Substantia nigra (tissue), 51 donors: ENCODE measurements at places on chromosomes 12 and 14.
A peak's percentile ranks its signal among the peaks of the same experiment; 100 is the strongest.

- DNase-seq = no peak
These were observed 161.3 kb downstream of the RPL10L start for GRCh38 chr14:46490238-46490685.

GRCh38 chr12:50084775-50085614 lies at the start of gene SMARCD1:
SMARCD1 (plus strand) TSS chr12:50085342; CDS start chr12:50085370, 28 bp downstream.
- DNase-seq = peak; percentile 92

DNA sequence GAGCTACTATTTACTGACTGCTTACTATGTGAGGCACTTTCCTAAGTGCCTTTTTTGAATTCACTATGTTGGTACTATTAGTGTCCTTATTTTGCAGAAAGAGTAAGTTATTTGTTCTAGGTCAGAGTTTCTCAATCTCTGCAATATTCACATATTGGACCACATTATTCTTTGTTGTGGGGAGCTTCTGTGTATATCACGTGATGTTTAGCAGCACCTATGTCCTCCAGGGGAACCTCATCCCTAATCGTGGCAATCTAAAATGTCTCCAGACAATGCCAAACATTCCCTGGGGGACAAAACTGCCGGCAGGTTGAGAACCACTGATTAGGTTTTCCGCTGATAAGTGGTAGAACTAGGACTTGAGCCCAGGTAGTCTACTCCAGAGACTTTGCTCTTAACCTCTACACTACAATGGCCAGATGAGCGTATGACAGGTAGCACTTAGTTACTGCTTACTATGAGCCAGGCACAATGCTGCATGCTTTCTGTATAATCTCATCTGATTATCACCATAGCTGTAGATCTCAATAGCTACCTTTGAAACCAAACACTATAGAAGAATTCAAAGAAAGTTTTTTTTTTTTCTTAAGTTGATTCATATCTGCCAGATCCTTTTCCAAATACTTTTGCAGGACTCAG lies 38.9 kb downstream of the NELL2 start:
- no peak for DNase-seq

- DNase-seq = no peak
These were observed 12.5 kb upstream of the GALNT6 start for GRCh38 chr12:51403681-51404136.

DNA sequence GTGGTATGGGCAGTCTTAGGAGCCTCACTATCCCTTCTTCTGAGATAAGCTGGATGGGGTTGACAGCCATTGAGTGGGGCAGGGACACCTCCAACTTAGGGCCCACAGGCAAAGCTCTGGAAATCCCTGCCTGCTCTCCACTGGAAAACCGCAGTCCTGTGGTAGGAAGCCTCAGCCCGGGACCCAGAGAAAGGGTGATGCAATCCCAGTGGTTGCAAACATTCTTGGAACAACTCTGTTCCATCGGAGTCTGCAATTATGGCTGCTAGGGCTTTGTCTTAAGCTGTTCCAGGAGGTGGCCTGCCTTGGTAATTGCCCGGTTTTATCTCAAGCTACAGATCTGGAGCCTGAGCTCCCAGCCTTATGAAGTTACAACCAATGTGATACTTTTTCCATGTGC lies 133.4 kb downstream of the DICER1 start:
- DNase-seq = no peak

- no peak for DNase-seq
These were observed 15.5 kb downstream of the TRMT5 start for GRCh38 chr14:60965402-60965801.

- DNase-seq = no peak
These were observed 444.3 kb upstream of the RGS6 start for GRCh38 chr14:71487941-71488340.

- DNase-seq = no peak
These were observed 9.9 kb upstream of the FICD start for GRCh38 chr12:108505129-108505528.

DNA sequence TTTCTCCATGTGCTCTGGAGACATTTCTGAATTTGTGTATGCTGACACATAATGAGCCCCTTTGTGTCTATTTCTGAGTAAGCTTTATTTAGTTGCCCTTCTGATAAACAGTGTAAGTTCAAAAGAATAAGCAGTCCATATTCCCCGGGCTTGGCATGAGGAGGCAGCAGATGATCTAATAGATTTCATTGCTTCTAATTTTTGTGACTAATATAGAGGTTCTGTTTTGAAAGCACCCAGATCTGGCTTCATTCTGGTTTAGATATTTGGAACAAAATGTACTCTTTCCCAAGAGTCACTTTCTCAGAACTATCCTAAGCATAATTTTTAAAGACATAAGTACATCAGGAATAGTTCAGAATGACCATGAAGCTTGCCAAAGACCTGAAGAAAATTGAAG lies 290.9 kb downstream of the BTG1 start:
- no peak for DNase-seq

GRCh38 chr12:110074089-110074488 lies 25.8 kb upstream of the C12orf76 start:
- peak; percentile 41 for DNase-seq

DNA sequence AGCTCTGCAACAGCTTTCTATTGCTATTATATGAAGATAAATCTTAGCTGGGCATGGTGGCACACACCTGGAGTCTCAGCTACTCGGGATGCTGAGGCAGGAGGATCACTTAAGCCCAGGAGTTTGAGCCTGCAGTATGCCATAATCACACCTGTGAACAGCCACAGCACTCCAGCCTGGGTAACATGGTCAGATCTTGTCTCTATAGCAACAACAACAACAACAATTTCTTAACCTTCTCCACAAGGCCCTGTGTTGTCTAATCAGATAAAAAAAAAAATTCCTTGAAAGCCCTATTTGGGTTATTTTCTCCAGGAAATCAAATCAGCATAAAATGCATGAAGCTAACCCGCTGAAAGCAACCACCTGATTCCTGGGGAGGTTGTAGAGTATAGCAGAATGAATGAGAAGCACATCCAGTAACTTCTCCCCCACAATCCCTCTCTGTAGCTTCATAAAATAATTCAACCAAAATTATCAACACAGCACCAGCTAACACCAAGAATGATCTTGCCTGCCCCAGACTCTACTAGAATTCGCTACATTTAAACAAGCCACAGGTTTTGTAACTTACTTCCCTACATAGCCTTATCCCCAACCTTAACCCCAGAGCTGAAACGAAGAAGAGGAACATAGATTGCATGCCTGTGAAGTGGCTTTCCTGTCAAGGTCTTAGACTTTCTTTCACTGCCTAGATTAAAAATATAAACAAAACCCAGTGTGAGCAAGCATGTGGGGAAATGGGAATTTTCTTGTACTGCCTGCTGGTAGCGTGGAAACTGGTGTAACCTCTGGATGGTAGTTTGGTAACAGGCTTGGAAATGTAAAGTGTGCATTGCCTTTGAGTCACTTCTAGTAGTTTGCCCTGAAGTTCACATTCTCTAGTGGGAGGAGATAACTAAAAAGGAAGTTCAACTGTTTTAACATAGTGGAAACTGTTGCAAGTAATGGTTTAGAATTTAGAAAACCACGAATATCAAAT lies 6.0 kb upstream of the STK38L start:
- no peak for DNase-seq

- no peak for DNase-seq
These were observed 136.4 kb downstream of the FOXN3 start for GRCh38 chr14:89280600-89280999.

- DNase-seq = peak; percentile 52
These were observed 74.3 kb downstream of the IGF1 start for GRCh38 chr12:102406033-102406584.

DNA sequence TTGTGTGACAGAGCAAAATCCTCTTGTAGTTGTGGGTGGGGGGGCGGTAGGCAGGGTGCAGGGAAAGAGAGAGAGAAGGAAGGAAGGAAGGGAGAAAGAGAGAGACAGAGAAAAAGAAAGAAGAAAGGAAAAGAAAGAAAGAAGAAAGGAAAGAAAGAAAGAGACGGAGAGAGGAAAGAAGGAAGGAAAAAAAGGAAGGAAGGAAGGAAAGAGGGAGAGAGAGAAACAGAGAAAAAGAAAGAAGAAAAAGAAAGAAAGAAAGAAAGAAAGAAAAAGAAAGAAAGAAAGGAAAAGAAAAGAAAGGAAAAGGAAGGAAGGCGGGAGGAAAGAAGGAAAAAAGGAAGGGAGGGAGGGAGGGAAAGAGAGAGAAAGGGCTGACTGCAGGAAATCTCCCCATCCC lies 17.6 kb upstream of the FAIM2 start:
- DNase-seq = no peak

DNA sequence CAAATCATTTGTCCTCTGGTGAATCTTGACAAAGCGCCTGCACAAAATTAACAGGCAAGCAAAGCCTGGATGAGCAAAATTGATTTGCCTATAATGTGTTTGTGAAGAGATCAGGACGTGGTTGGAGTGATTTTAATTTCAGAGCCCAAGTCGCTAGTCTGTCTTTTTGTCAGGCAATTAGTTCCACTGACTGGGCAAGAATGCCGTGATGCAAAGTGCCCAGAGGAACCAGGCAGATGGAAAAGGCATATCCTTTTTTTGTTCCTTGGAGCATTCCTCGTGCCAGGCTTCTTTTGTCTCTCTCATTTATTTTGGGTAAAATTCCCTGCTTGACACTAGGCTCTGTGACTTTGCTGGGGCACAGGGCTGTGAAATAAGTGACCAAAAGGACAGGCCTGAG lies 65.9 kb upstream of the CCDC198 start:
- DNase-seq = no peak

DNA sequence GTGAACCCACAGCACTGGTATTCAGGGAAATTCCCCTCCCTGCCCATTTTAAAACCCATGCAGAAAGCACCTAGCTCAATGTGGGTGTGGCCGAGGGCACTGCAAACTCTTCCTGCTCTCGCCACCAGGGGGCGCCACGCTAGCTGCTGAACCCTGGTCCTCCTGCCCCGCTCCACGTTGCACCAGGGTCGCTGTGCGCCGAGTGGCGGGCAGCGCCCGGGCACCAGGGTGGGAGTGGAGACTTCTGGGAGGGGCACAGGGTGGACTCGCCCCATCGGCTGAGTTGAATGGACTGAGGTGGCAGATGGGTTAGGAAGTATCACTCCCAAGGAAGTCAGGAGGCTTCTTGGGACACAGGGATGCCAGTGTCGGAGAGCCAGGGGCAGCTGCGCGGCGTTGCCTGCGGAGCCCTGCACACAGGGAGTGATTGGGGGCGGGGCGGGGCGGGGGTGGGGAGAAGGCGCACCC lies 48.1 kb upstream of the BCL11B start:
- DNase-seq = no peak

DNA sequence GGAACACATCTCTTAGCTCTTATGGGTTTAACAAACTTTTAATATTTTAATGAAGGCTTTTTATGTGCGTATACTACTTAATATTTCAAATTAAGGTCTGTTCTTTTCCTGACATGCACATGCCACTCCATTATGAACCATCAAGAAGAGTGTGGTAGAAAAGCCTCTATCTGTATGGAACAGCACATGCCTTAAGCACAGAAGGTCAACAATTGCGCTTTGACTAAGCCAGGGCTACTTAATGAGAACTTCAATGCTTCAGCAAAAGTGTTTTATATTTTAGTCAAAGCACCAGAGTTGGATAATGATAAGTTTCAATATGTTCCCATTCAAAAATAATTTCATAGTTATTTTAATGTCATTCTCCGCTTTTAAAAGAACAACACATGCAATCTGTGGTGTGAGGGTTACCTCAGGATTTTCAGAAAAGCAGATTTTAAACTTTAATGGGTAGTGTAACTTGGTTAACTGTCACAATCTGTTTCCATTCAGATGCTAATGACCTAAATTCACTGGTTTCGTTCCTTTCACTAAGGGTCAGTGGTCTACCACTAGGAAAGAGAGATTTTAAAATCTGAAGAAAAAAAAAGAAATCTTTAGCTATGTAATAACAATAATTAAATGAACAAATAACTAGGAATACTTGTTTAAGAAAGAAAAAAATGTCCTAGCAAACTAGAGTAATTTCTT lies 193.4 kb upstream of the NOVA1 start:
- DNase-seq = no peak

DNA sequence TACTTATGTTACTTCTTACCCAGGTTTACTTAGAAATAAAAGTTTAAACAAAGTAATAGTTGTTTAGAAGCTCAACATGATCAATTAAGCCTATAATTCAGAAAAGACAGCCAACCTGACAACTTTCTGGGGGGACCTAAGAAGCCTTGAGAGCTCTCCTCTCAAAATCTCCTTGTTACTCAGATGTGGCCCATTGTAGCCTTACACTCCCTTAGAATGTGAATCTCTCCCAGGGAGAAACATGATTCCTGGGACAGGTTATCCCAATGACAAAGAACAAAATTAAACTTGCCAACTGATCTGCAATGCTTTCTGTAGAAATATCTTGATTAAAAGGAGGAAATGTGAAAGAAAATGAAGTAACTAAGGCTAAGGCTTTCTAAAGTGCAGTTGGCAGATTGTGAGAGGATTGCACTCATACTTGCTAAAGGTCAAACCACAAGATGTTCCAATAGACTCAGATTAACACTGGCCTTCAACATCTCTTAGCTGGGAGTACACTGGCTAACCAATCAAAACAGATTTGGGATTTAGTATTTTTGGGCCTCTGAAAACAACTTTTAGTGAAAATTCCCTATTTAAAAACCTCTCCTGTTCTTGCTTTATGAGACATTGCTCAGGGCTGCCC lies 72.3 kb upstream of the TMX1 start:
- no peak for DNase-seq

GRCh38 chr14:101150039-101150610 lies 246.6 kb upstream of the RTL1 start:
- no peak for DNase-seq

- no peak for DNase-seq
These were observed 110.8 kb downstream of the SEC23A start for GRCh38 chr14:38992067-38992844.

GRCh38 chr12:76874027-76874426 lies 4.8 kb downstream of the CSRP2 start:
- DNase-seq = no peak

DNA sequence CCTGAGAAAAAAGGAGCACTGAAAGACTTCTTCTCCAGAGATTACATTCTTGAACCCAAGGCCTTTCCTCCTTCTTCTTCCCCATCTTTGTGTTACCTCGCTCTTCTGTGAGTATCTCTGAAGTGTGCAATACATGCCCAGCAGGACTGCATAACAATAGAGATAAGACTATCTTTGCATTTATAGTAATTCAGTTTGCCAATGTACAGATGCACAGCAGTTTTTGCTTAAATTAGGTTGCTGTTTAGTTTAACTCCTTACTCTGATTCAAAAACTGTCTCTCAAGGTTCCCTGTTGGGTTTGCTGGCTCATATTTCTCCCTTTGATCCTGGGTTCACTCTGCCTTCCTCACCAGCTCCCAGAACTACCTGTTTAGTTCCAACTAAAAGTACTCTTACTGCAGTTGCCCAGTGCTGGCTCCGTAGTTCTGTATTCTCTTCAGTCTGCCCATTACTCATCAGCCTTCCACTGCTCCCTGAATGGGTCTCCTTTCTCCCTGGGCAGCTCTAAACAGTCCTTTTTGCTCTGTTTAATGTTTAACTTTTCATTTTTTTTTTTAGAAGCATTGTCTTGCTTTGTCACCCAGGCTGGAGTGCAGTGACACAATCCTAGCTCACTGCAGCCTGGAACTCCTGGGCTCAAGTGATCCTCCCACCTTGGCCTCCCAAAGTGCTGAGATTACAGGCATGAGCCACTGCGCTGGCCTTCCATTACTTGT lies 180.6 kb upstream of the CAND1 start:
- no peak for DNase-seq
